ENCODE measurements at places on chromosomes 16 and 17.

GRCh38 chr16:52757746-52758472 lies 211.0 kb upstream of the TOX3 start:
- DNase-seq, result no peak

- no peak for DNase-seq
These were observed 25.6 kb downstream of the CREBBP start for GRCh38 chr16:3854750-3855541.

DNA sequence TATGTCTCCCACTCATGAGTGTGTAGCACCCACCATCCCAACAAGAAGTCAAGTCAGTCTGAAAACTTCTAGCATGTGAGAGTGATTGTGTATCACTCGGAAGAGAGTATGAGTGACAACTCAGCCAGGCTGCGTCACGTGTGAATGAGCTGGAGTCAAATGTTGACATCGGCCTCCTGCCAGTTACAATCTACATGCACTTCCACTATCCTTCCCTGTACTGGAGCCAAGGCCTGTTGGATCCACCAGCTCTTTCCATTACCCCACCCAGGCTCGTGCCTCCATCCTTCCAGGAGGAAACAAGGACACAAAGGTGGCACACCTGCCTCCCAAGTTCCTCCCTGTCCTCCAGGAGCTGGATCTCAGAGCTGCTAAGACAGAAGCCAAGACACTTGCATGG lies 64.5 kb downstream of the ASIC2 start:
- no peak for DNase-seq

GRCh38 chr17:44387804-44388203 lies 1.6 kb downstream of the ITGA2B start:
- no peak for DNase-seq

GRCh38 chr16:85675251-85675874 lies 13.4 kb downstream of the GINS2 start:
- no peak for DNase-seq

Measured in KG1 (cell line).